Activated naive CD8-positive, alpha-beta T cell treated with anti-CD3 and anti-CD28 coated beads for 36 hours (primary cell): ENCODE measurements at places on chromosomes 4 and X.

GRCh38 chr4:41512136-41512535 is 25.8 kb upstream of the LIMCH1 start:
- H3K4me1 ChIP-seq: no peaks in the 10 kb centered on the region
- DNase-seq: no peak
- H3K27me3 ChIP-seq: peaks cover 3% of the 10 kb centered on the region
- H3K4me3 ChIP-seq: no peak overlapping the region
- no peaks in the 10 kb centered on the region for H3K36me3 ChIP-seq
- H3K27ac ChIP-seq: no peak overlapping the region

DNA sequence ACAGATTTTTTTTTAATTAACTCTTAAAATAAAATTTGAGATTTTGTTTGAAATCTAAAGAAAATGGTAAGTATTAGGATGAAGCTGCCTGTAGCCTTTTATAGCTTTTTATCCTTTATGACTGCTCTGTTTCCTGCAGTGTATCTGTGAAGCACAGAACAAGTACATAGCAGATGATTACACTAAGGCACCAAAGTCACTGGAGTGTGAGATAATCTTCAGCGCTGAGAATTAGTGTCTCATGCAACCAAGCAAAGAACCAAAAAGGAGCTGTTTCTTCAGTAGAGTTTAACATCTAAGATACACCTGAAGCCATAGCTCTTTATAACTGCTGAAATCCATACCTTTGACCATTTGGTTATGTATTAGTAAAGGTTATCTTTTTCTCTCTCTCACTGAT is 1989.8 kb upstream of the PCDH10 start:
- no peaks in the 10 kb centered on the region for H3K4me1 ChIP-seq
- no peak overlapping the region for H3K4me3 ChIP-seq
- H3K27ac ChIP-seq: no peak overlapping the region
- H3K27me3 ChIP-seq: no peaks in the 10 kb centered on the region
- no peaks in the 10 kb centered on the region for H3K36me3 ChIP-seq

DNA sequence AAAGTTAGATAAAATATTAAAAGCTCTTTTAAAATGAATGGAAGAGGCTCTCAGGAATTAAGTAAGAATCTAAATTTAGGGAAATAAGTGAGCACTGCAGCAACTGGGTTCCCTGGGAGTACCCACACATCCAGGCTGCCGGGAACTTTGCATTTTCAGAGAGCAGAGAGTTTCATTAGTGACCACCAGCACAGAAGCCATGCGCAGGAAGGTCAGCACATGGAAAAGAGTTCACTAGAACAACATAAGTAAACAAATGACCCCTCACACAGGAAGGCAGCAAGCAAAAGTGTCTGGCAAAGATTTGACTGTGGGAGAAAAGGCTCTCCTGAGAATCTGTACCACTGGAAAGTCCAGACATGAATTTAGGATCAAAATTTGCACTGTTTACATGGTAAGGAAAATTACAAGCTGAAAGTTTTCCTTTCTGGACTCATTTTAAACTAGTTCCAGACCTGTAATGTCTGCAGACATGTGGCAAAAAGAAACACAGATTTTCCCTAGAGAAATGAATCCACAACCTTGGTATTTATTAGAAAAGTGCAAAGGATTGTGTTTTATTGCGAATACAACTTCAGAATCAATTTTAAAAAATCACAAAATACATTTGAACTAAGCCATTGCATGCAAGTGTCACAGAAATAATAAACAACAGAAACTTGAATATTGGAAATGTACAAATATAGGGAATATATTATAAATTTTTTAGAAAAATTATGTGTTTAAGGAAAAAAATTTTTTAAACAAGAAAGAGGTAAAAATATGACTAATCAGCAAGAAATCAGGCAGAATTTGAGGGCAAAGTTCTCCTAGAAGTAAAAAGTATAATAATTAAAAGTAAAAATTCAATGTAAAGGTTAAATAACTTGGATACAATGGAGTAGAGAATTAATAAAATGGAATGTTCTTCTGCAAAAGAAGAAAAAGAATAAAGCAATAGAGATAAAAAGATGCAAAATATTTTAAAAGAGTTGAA is 18.4 kb upstream of the MYOZ2 start:
- no peaks in the 10 kb centered on the region for H3K36me3 ChIP-seq
- DNase-seq: no peak
- H3K27me3 ChIP-seq: no peaks in the 10 kb centered on the region
- no peak overlapping the region for H3K27ac ChIP-seq

GRCh38 chrX:127764674-127765073 is 287.5 kb downstream of the ACTRT1 start:
- H3K4me3 ChIP-seq: no peak overlapping the region
- no peak overlapping the region for H3K27ac ChIP-seq
- no peaks in the 10 kb centered on the region for H3K27me3 ChIP-seq
- no peak for DNase-seq
- H3K36me3 ChIP-seq: no peaks in the 10 kb centered on the region

DNA sequence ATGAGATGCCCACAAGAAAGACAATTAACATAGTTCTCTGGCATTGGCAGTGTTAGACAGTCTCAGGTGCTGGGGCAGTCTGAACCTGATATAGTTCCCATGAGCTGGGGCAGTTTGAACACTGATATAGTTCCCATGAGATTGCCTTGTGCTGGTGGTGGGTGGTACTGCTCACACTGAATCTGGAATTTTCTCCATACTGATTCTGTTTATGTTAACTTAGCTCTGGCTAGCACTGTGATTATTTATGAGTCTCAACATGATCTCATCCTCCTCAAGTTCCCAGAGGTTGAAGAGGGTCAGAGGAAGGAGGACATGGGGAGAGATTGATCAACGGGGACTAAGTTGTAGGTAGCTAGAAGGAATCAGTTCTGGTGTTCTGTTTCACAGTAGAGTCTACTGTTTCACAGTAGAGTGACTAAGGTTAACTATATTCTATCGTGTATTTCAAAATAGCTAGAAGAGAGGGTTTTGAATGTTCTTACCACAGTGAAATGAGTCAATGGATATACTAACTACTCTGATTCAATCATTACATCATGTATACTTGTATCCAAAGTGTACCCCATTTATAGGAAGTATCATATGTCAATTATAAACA is 379.9 kb downstream of the ADAM29 start:
- H3K4me1 ChIP-seq: no peaks in the 10 kb centered on the region
- H3K27ac ChIP-seq: no peak overlapping the region
- H3K36me3 ChIP-seq: no peaks in the 10 kb centered on the region
- H3K27me3 ChIP-seq: no peaks in the 10 kb centered on the region

DNA sequence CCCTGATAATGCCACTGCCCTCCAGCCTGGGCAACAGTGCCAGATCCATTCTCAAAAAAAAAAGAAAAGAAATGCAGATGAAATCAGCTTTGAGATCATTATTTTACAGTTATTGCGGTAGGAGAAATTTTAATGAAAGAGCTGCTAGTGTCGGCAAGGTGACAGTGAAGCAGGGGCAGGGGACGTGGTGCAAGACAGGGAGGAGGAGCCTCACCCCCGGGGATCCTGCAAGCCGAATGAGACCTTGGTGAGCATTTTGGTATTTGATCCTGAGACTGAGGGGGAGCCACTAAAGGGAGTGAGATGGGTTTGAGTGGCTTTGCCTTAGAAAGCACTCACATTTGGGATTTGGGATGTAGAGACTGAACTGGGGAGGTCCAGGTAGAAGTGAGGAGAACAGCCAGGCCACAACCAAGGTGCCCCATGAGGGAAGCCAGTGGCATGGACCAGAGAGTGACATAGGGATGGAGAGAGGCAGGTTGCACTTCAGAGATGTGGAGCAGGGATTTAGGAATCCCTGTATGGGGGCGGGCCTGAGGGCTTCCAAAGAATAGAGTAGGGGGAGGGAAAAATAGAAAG is 23.6 kb downstream of the RBM10 start:
- no peak overlapping the region for H3K4me3 ChIP-seq
- peaks cover 11% of the 10 kb centered on the region for H3K36me3 ChIP-seq
- peaks cover 2% of the 10 kb centered on the region for H3K4me1 ChIP-seq

DNA sequence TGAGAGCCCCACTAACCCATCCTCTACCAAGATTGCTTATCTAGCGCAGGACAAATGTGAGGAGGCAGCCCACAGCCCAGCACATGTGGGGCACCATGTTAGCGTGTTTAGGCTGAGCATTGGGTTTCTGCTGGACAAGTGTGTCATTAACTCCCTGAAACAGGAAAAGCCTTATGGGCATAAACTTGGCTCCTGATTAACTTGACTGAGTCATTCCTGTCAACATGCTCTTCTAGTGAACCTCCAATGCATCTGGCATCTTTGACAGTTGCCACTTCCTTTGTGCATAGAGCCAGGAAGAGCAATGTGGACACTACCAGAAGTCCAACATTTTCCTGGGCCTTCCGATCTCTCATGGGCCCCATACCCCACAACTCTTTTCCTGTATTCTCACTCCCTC is 2.5 kb downstream of the SPIN2A start:
- no peaks in the 10 kb centered on the region for H3K4me1 ChIP-seq
- no peaks in the 10 kb centered on the region for H3K27me3 ChIP-seq
- H3K36me3 ChIP-seq: no peaks in the 10 kb centered on the region
- no peak overlapping the region for H3K27ac ChIP-seq
- no peak for DNase-seq
- no peak overlapping the region for H3K4me3 ChIP-seq
